ENCODE measurements at places on chromosomes 11 and 22.

DNA sequence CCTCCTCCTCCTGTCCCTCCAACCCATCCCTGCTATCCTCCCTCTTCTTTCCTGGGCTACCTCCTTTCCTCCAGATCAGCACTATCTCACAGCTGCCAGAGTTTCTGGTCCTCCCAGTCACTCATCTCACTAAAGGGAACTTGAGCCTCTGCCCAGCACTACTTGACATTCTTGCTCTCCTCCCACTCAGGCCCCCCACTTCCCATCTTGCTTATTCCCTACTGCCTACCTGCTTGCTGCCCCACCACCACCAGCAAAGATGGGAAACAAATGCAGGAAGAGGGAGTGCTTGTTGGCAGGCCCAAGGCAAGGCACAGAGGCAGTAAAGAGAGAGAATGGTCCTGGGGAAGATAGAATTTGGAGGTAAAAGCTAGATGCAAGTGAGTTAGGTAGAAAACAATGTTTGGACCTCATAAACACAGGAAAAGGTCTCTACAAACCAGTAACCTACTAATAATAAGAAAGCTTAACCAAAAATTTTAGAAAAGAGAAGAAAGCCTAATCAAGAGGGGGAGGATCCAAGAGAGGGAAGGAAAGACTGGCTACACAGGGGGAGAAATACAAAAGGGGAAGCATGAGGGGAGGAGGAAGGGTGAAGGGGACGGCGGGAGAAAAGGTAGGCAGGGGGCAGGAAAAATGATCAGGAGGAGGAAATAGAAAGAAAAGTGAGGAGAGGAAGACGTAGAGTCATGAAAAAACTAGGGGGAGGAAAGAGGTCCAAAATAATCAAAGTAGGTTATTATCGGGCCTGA is 63.6 kb downstream of the PAK1 start:
- H3K4me1 ChIP-seq = peaks cover 13% of the 10 kb centered on the region
- H3K27me3 ChIP-seq = no peaks in the 10 kb centered on the region
- H3K36me3 ChIP-seq = no peaks in the 10 kb centered on the region
- no peak overlapping the region for H3K27ac ChIP-seq

DNA sequence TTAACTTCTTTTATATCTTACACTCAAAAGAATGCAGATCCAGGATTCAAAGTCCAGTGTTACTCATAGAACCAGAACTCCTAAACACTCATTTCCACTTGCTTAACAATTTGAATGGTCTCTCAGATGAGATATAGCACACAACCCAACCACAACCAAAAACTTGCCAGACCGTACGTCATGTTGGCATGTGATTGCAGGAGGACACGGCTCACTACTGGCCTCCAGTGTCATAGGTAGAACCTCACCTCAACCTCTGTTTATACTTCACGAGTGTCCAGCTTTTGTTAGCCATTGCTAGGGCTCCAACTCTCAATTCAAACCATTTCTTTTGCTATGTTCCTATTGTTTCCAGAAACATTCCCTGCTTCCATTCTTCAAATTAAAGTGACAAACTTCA is 58.5 kb upstream of the PDGFD start:
- no peaks in the 10 kb centered on the region for H3K4me1 ChIP-seq
- no peaks in the 10 kb centered on the region for H3K27me3 ChIP-seq
- no peaks in the 10 kb centered on the region for H3K36me3 ChIP-seq
- no peak overlapping the region for H3K27ac ChIP-seq

DNA sequence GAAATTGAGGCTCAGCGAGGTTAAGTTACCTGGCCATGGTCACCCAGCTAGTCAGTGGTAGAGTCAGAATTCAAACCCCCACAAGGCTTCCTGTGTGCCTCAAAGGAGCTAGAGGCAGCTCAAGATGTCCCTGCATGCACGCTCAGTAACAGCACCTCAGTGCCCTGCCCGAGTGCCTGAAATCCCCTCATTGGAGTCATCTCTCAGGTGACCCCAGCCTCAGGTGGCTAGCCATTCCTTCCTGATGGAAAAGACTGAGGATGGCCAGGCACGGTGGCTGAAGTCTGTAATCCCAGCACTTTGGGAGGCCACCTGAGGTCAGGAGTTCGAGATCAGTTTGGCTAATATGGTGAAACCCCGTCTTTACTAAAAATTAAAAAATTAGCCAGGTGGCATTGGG is 36.9 kb downstream of the LIF start:
- H3K27ac ChIP-seq = peak overlapping the region; percentile 76
- no peak for DNase-seq
- peaks cover 56% of the 10 kb centered on the region for H3K4me1 ChIP-seq

DNA sequence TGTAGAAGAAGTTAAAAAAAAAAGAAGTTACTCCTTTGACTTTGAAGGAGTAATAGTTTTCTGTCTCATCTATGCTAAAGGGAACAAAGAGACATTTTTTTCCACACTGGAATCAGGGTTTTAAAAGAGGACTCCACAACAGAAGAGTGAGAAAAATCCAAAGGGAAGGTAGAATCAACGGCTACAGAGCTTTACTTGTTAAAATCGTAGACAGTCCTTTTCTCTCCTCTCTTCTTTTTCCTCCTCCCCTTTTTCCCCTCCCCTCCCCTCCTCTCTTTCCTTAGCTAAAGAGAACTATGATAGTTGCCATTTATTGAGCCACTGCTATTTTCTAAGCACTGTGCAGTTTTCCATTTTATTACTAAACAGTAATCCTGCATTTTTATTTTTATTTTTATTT is 29.2 kb downstream of the DDIAS start:
- DNase-seq = no peak
- peaks cover 26% of the 10 kb centered on the region for H3K36me3 ChIP-seq
- no peaks in the 10 kb centered on the region for H3K27me3 ChIP-seq
- no peak overlapping the region for H3K4me3 ChIP-seq

GRCh38 chr11:64352099-64352994 is 6.6 kb upstream of the RPS6KA4 start:
- peak; percentile 68 for DNase-seq
- H3K27me3 ChIP-seq = no peaks in the 10 kb centered on the region
- H3K36me3 ChIP-seq = no peaks in the 10 kb centered on the region
- no peak overlapping the region for H3K4me3 ChIP-seq
- H3K4me1 ChIP-seq = peaks cover 13% of the 10 kb centered on the region

DNA sequence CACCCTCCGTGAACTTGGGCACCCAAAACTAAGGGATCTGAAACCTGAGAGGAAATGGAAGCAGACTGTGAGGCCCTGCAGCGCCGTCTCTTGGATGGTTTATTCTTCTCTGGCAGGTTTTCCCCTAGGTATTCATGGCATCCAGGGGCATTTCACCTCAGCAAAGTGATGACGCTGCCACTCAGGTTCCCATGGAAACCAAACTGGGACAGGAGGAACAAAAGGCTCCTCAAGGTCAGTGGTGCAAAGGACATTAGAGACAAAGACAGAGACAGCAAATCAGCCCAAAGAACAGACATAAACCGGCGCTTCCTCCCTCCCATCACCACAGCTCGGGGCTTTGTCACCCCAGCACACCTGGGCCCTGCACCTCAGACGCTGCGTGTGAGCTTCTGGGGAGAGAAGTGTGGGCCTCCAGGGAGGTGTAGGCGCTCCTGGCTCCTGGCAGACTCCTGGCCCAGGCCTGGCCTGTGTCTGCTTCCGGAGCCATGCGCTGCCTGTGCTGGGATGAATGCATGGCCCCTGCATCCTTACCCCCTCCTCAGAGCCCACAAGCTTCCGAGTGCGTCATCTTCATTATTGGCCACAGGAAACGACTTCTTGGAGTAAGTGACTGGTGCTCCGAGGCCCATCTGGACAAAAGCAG is 5.9 kb downstream of the TP53AIP1 start:
- no peak overlapping the region for H3K4me3 ChIP-seq
- H3K4me1 ChIP-seq = peaks cover 21% of the 10 kb centered on the region
- no peaks in the 10 kb centered on the region for H3K27me3 ChIP-seq
- no peak for DNase-seq
- no peaks in the 10 kb centered on the region for H3K36me3 ChIP-seq
- no peak overlapping the region for H3K27ac ChIP-seq

GRCh38 chr11:12330485-12331231 is 46.7 kb upstream of the PARVA start:
- H3K36me3 ChIP-seq = peaks cover 15% of the 10 kb centered on the region
- H3K4me1 ChIP-seq = no peaks in the 10 kb centered on the region
- no peak for DNase-seq
- no peak overlapping the region for H3K27ac ChIP-seq

- no peak for DNase-seq
- H3K27me3 ChIP-seq = no peaks in the 10 kb centered on the region
- no peak overlapping the region for H3K27ac ChIP-seq
- no peak overlapping the region for H3K4me3 ChIP-seq
- H3K4me1 ChIP-seq = peaks cover 12% of the 10 kb centered on the region
- H3K36me3 ChIP-seq = no peaks in the 10 kb centered on the region
Observed at GRCh38 chr22:25656724-25657123, 85.3 kb upstream of the MYO18B start.

- no peaks in the 10 kb centered on the region for H3K36me3 ChIP-seq
- H3K27me3 ChIP-seq = peaks cover 4% of the 10 kb centered on the region
- no peaks in the 10 kb centered on the region for H3K4me1 ChIP-seq
- no peak overlapping the region for H3K27ac ChIP-seq
Observed at GRCh38 chr11:117601006-117601708, 195.9 kb downstream of the DSCAML1 start.

GRCh38 chr22:23281406-23282088 is 101.2 kb downstream of the BCR start:
- H3K36me3 ChIP-seq = peaks cover 78% of the 10 kb centered on the region
- no peaks in the 10 kb centered on the region for H3K27me3 ChIP-seq
- DNase-seq = peak; percentile 76
- H3K4me3 ChIP-seq = no peak overlapping the region

GRCh38 chr11:85705800-85706199 is 19.8 kb upstream of the CCDC89 start:
- H3K27me3 ChIP-seq = peaks cover 3% of the 10 kb centered on the region
- no peak for DNase-seq
- no peak overlapping the region for H3K27ac ChIP-seq
- no peaks in the 10 kb centered on the region for H3K4me1 ChIP-seq
- no peaks in the 10 kb centered on the region for H3K36me3 ChIP-seq
- no peak overlapping the region for H3K4me3 ChIP-seq

GRCh38 chr22:21778705-21779363 is 43.2 kb upstream of the YPEL1 start:
- no peak overlapping the region for H3K4me3 ChIP-seq
- H3K4me1 ChIP-seq = no peaks in the 10 kb centered on the region
- H3K27ac ChIP-seq = no peak overlapping the region
- no peaks in the 10 kb centered on the region for H3K27me3 ChIP-seq
- peaks cover 19% of the 10 kb centered on the region for H3K36me3 ChIP-seq
- no peak for DNase-seq

DNA sequence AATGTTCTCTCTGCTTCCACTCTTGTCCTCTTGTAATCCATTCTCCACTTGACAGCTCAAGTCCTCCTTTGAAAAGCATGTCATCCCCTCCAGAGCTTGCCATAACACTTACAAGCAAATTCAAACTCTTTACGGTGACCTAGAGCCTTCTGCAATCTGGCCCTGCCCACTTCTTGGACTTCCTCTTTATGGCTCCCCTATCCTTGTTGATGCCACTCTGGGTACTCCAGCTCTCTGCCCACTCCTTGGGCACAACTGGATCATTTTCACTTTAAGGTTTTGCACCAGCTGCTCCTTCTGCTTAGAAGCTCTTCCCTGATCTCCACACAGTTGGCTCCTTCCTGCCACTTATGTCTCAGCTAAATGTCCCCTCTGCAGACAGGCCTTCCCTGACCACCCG is 217.9 kb downstream of the DSCAML1 start:
- H3K4me1 ChIP-seq = no peaks in the 10 kb centered on the region
- no peak overlapping the region for H3K4me3 ChIP-seq
- H3K27ac ChIP-seq = no peak overlapping the region
- H3K27me3 ChIP-seq = peaks cover 13% of the 10 kb centered on the region
- no peak for DNase-seq

DNA sequence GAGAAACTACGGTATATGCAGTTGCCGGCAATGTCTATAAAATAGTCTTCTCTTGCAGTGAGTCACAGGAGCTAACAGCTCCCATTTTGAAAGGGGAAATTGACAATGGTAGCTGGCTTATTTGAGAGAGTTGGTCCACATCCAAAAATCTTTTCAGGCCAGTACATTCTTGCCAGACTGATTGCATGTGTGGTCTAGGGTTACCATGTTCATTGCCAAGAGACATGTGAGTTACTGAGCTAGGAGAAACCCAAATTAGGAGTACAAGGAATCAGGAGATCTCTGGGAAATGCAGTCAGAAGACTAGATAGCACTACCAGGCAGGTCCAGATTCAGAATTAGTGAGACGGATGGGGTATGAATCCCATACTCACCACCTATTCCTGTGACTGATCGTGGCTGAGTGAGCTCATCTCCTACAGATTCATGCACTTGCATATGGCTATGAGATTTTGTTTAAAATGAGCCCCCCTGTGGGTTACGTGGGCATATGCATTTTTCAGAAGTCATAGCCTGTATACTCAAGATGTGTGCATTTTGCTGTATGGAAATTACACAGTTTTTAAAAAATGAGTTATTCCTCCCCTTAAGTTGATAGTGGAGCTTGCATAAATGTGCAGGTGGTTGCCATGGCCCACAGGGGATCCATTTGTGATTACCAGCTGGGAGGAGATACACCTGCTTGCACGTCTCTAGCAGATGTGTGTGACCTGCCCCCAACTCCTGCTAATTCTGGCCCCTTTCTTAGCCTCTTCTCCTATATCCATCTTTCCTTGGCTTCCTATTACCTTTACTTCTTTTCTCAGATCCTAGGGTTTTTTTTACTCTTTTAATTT is 102.7 kb downstream of the COMMD9 start:
- peak overlapping the region; percentile 6 for H3K27ac ChIP-seq
- H3K36me3 ChIP-seq = no peaks in the 10 kb centered on the region
- H3K4me1 ChIP-seq = peaks cover 10% of the 10 kb centered on the region
- no peak overlapping the region for H3K4me3 ChIP-seq
- DNase-seq = no peak
- H3K27me3 ChIP-seq = no peaks in the 10 kb centered on the region

GRCh38 chr11:33273656-33274055 is 16.5 kb downstream of the HIPK3 start:
- no peak for DNase-seq
- H3K4me3 ChIP-seq = no peak overlapping the region
- H3K27me3 ChIP-seq = no peaks in the 10 kb centered on the region
- H3K4me1 ChIP-seq = peaks cover 28% of the 10 kb centered on the region
- H3K27ac ChIP-seq = no peak overlapping the region

DNA sequence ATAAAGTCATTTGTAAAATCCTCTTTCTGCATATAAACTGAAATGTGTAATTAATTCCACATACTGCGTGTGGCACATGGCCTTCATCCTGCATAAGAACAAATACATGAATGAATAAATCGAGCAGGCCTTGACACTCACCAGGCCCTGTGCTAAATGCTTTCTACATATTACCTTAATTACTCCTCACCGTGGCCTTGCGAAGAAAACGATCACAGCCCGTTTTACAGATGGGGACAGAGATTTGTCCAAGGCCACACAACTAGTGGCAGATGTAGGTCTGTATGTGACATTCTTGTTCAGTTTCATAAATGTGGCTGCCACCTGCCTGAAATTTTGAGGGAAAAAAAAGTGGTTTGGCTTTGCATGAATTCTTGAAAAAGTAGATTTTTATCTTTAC is 5.8 kb upstream of the CCND1 start:
- no peak overlapping the region for H3K27ac ChIP-seq
- H3K27me3 ChIP-seq = no peaks in the 10 kb centered on the region
- no peak for DNase-seq
- H3K4me3 ChIP-seq = no peak overlapping the region
- H3K4me1 ChIP-seq = peaks cover 3% of the 10 kb centered on the region

Data from RWPE2 (cell line).